Lower leg skin (tissue), 4 donors: ENCODE measurements at places on chromosomes 1 and 21. TPM values are rescaled to one million over a fixed set of nuclear protein-coding genes. Genes with fewer than 3 reads are reported as not detected.
A peak's percentile ranks its signal among the peaks of the same experiment; 100 is the strongest.

RXFP4 gene
- not detected for total RNA-seq

TNFRSF9 gene
- total RNA-seq, result 0.29 TPM

PGLYRP4 gene
- 11.5 TPM for total RNA-seq

TNFSF4 gene
- total RNA-seq, result 0.32 TPM

DISP3 gene
- total RNA-seq, result not detected

AMY1A gene
- not detected for total RNA-seq

HFM1 gene
- 0.29 TPM for total RNA-seq

RGS8 gene
- not detected for total RNA-seq

NLRP3 gene
- 0.29 TPM for total RNA-seq

PTPN14 gene
- total RNA-seq, result 59.4 TPM

LAPTM5 gene
- 10.2 TPM for total RNA-seq

AGO4 gene
- 28.1 TPM for total RNA-seq

DNA sequence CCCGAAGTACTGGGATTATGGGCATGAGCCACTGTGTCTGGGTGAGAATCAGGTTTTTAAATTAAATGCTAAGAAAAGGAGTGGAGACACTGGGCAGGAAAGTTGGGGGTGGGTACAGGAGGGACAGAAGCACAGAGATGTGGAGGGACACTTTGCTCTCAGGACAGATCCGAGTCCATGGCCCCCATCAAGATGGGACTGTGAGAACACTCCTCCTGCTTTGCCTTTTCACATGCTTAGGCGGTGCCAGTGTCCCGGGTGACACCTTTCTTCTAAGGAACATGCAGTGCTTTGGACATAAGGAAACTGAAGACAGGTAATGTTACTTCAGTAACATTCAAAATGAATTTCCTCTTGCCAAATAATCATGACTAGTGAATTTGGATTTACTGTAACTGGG lies 16.7 kb downstream of the SLC25A33 start:
- DNase-seq, result no peak

DNA sequence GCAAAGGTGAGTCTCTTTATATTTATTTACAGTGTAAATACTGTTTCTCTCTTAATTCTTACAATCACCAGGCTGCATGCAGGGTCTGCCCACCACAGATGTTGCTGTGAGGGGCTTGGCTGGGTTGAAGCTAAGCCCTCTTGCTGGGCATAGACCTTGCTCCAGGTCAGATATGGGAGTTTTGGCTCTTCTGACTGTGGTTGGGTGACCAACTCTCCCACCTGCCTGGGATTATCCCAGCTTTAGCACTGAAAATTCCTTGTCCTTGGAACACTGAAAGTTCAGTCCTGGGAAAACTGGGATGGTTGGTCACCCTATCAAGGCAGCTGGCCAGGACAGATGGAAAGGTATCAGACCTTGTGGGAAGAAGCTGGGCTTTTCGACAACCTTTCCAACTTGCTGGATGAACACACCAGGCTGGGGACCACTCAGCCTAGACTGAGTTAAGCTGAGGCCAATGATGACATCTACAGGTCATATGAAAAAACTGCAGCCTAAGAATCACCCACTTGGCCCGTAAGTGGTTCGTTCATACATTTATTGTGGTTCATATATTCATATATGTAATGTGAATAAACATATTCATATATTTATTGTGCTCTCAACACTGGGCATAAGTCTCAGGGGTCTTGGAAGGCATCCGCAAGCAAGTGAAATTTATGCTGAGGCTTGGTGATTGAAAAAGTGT lies 26.6 kb upstream of the HPDL start:
- no peak for DNase-seq

DNA sequence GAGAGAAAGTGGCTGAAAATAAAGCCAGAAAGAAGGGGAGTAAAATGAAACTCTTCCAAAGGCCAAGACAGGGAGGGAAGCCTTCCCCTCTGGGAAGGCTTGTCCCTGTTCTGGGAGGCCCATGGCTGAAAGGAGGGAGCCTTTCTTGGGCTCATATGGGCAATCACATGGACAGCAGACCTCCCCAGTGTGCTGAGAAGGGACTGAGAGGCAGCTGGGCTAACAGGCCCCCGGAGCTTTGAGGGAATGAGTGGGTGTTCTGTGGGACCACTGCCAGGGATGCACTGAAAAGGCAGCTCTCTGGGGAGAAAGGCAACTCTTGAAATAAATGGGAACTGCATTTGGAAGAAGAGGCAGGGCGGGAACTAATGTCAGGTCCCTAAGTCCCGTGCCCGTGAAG lies 39.1 kb downstream of the KANK4 start:
- DNase-seq, result no peak

DNA sequence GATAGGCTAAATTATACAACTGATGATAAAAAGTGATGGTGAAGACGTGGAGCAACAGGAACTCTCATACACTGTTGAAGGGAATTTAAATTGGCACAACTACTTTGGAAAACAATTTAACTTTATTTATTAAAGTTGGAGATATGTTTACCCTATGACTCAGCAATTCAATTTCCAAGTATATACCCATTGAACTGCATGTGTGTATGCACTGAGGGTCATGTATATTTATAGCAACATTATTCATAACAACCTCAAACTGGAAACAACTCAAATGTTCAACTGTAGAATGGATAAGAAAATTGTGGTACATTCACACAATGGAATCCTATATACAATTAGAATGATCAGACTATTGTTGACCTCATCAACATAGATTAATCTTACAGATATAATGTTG lies 16.5 kb upstream of the BCAS2 start:
- no peak for DNase-seq

GRCh38 chr1:183477986-183478781 lies 5.9 kb downstream of the SMG7 start:
- no peak for DNase-seq

- DNase-seq, result no peak
Observed at GRCh38 chr1:109105881-109106280, 8.0 kb upstream of the ELAPOR1 start.

GRCh38 chr1:111228748-111229126 lies 1.2 kb downstream of the CHI3L2 start:
- DNase-seq, result no peak

DNA sequence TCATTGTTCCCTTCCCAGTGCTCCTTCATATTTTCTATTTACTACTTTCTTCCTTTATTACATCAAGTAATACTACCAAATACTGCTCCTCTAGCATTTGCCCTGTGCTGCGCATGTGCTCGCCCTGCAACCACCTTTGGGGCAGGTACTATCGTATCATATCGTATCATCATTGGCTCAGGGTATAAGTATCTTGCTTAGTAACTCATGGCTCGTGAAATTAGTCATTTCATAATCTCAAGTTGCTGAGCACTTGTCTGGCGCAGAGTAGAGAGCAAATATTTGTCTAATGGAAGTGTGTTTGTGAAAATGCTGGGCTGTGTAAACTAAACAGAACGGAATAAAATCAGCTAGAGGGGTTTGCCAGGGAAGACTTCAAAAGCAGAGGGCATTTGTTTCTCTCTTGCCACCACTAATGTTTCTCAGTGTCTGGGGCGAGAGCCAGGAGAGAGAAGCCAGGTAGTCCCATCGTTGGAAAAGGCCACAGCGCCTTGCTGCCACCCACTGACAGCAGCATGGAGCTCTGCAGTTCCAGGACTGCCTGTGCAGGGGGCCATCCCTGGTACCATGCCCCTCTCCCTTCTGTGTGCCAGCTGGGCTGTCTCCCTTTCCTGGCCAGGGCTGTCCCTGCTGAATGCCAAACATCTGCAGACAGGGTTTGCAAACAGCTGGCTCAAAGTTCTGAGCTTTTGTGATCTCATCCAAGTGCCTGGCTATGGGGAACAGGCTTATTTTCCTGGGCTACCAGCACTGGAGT lies 20.0 kb upstream of the CPT2 start:
- no peak for DNase-seq

GRCh38 chr1:150106341-150106740 lies 38.8 kb downstream of the VPS45 start:
- DNase-seq, result no peak

- no peak for DNase-seq
Observed at GRCh38 chr1:147062956-147063355, 109.3 kb downstream of the PRKAB2 start.

- DNase-seq, result no peak
Observed at GRCh38 chr1:206951318-206952100, 5.2 kb upstream of the PIGR start.

- DNase-seq, result no peak
Observed at GRCh38 chr1:83905315-83905907, 93.5 kb downstream of the TTLL7 start.

GRCh38 chr1:182185842-182186756 lies 124.6 kb upstream of the ZNF648 start:
- no peak for DNase-seq

- DNase-seq, result no peak
Observed at GRCh38 chr21:44960141-44961092, 20.6 kb downstream of the SLX9 start.

GRCh38 chr21:45989355-45990048 lies 7.9 kb downstream of the COL6A1 start:
- DNase-seq, result no peak

DNA sequence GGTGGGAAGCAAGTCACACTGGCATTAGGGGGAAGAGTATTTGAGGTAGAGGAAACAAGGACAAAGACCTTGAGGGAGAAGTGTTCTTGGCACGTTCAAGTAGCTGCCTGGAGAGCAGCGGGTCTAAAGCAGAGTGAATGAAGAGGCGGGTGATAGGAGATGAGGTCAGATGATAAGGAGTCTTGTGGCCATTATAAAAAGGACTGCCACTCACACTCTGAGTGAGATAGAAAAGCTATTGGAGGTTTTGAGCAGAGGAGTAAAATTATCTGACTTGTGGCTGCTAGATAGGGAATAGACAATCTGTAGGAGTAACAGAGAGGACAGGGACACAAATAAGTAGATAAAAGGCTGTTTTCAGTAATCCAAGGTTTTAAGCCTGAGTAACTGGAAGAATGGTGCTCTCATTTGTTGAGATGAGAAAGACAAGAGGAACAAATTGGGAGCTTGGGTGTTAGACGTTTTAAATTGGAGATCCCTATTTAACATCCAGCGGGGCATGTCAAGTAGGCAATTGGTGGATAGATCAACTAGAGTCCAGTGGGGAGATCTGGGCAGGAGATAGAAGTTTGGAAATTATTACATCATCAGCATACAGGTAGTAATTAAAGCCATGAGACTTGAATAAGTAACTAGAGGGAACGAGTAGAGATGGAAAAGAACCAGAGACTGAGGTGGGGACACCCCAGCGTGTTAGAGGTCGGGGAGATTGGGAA lies 43.7 kb downstream of the HENMT1 start:
- DNase-seq, result no peak

DNA sequence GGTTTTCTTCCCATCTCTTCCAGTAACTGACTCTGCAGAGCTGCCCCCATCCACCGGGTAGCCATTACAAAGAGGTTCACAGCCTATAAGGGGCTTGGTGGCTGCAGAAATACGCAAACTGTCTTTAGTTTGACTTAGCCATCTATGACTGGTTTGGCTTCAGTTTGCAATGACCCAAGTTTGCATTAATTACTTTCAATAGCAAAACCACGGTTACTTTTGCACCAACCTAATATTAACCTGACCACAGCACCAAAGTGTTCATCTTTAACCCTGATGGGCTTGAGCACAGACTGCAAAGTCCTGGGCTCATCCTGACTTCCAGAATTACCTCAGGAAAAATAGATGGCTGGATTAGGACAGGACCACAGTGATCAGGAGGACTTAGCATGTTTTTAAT lies 2.2 kb upstream of the HAO2 start:
- no peak for DNase-seq

- no peak for DNase-seq
Observed at GRCh38 chr1:6447818-6448748, 17.9 kb downstream of the TNFRSF25 start.

GRCh38 chr1:100445565-100445964 lies 92.4 kb upstream of the GPR88 start:
- DNase-seq, result no peak

- no peak for DNase-seq
Observed at GRCh38 chr1:194870860-194871259, 1684.4 kb upstream of the B3GALT2 start.

DNA sequence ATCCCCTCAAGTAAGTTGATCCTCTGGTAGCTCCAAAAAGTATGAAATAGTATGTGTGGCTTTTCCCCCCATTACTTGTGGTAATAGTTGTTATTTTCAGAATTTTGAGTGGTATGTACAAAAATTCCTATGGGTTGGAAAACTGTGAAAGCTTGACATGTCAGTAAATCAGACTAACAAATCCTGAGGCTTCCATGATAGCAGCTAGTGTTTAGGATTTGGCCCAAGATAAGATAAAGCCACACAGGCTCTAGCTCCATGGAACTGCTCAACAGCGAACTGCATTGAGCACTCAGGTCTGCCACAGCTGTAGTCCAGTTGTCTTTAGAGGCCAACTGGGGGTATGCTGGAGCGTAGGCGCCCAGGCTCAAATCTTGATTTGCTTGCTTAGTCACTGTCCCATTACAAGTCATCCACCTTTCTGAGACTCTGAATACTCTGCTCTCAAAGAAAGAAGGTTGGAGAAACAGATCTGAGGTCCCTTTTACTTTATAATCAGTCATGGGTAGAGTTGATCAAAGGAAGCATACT lies 28.7 kb downstream of the ATP1A1 start:
- no peak for DNase-seq

DNA sequence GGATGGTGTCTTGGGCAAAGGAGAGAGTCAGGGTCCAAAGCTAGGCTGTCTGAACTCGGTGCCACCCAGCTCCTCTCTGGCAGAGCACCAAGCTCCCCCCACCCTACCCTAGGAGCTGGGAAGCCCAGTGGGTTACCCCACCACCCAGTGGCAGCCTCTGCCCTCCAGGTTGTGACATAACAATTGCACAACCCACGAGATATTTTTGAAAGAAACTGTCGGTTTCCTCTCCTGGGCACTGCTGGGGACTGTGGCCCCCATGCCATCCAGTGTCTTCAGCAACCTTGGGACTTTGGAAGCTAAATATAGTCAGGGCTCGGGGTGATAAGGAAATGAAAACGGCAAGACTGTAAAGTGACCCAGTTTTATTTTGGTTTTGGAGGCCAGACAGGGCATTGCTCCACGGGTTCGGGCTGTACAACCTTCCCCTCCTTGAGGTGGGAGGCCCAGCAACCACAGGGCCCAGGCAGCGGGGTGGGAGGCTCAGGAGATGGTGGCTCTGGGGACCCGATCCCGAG lies 1.4 kb downstream of the CITED4 start:
- no peak for DNase-seq

DNA sequence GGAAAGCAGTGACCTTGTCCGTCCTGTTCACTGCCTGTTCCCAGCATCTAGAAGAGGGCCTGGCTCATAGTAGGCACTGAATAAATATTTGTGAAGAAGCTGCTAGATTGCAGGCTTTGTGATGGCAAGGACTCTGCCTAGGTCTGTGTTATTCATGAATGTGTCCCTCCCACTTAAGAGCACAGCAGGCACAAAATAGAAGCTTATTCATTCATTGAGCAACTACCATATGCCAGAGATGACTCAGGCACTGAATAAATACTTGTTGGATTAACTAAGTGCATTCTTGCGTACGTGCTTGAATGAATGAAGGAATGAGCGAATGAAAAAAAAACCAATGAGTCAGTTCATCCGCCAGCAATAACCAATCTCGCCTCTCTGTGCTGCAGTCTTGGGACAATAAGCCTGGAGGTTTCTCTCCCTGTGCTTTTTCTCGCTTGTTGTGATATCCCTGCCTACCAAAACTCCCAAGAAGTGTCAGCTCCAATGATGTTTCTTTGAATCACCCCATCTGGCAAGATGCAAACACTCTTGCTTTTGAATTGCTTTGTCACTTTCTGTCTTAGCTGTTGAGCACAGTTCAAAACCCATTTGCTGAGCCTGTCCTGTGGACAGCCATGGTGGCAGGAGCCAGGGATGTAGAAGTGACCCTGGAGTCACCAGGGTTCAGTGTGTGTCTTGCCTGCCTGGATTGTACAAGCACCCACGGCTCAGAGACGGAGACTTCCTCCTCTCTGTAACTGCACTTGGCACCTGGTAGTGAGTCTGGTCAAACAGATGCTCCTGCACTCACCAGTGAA lies 143.9 kb downstream of the KAZN start:
- peak; percentile 33 for DNase-seq

GRCh38 chr1:54400329-54400728 lies 5.9 kb downstream of the SSBP3 start:
- no peak for DNase-seq
